ENCODE measurements at places on chromosomes 11 and 22.

DNA sequence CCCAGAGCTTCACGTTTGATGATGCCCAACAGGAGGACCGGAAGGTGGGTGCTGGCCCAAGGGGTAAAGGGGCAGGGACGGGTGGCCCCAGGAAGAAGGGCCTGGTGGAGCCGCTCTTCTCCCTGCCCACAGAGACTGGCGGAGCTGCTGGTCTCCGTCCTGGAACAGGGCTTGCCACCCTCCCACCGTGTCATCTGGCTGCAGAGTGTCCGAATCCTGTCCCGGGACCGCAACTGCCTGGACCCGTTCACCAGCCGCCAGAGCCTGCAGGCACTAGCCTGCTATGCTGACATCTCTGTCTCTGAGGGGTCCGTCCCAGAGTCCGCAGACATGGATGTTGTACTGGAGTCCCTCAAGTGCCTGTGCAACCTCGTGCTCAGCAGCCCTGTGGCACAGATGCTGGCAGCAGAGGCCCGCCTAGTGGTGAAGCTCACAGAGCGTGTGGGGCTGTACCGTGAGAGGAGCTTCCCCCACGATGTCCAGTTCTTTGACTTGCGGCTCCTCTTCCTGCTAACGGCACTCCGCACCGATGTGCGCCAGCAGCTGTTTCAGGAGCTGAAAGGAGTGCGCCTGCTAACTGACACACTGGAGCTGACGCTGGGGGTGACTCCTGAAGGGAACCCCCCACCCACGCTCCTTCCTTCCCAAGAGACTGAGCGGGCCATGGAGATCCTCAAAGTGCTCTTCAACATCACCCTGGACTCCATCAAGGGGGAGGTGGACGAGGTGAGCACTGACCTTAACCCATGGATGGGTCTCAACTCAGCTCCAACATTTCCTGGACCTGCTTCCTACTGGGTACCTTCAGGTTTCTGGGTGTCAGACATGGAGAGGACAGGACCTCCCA lies 2.0 kb downstream of the RIC8A start:
- DNase-seq: peak; percentile 40

GRCh38 chr11:1082346-1082727 lies 7.7 kb downstream of the MUC2 start:
- no peak for DNase-seq

GRCh38 chr11:95296621-95297025 lies 65.6 kb upstream of the SESN3 start:
- DNase-seq: peak; percentile 89

DNA sequence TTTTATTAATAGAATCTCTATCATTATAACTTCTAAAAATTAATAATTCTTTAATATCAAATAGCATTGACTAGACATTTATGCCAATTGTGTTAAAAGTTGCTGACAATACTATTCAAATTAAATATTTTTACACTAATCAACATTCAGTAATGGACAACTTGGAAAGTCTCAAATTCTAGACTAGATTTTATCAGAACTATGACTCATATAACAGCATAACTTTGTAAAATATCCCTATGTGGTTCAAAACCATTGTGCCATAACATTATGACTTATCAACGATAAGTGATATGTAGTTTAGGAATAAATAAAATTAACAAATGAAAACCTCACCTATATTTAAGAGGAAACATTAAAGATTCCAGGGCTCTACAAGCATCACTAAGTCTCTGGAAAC lies 291.8 kb downstream of the SBF2 start:
- no peak for DNase-seq

DNA sequence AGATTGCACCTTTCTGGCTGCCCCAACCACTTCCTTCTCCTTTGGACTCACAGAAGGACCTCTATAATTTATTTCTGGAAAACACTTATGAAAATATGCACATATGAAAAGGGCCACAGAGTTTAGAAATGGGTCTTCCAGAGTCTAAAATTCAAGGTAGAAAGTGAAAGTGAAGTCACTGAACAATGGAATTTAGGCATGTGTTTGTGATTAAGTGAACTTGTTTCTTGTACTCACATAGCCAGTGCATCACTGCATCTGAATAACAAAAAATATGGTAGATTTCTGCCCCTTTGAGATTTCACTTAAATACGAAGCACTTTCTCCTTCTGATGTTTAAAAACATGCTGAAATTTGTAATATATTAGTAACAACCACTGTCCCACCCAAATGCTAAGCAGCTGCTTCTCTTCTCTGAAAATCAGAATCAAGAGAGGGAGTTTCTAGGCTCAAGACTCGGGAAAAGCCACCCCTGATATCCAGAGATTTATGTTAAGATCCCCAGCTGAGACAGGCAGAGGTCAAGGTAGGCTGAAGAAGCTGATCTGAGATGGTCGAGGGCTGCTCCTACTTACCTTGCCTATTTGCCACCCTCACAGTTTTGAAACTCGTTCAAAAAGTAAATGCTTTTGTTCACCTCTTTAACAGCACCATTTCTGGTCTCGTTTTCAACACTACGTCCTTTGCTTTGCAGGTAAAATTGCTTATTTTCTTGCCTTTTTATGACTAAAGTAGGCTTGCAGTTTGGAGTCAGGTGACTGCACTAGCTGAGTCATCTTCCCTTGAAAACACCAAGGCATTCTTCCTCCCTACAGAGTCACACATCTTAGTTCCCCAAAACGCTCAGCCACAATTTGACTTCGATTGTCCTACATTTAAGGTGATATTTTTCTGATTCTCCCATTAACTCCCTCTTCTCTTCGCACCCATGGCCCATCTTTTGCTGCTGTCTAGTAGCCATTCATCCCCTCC lies at the start of gene XKR3:
XKR3 (minus strand) TSS at position 696 of the 972 bp plus-strand sequence. CDS start 17,338 bp downstream, outside the sequence.
- DNase-seq: peak; percentile 62

DNA sequence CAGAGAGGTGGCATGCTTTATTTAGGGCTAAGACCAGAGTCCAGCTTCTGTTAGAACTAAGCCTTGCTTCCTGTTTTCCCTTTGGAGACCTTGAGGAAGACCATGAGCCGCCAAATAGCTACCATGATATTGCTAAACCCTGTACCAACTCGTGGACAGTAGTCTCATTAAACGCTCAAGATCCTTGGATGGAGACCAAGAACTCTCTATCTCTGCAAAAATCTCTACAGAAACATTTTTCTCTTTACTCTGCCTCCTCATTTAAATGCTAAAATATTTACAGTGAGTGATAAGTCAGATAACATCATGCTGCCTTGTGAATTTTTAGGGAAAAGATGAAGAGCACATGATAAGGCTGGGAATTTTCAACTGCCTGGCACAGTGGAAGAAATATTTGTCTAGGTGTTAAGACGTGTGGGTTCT lies 197.8 kb downstream of the MAML2 start:
- DNase-seq: peak; percentile 46

GRCh38 chr11:63892228-63892627 lies 24.7 kb downstream of the RCOR2 start:
- peak; percentile 61 for DNase-seq

GRCh38 chr22:40410272-40410671 lies 39.9 kb downstream of the SGSM3 start:
- DNase-seq: no peak

- peak; percentile 89 for DNase-seq
Measured at GRCh38 chr11:77142091-77142975, 14.3 kb downstream of the MYO7A start.

GRCh38 chr11:9613118-9613829 lies 39.8 kb downstream of the WEE1 start:
- DNase-seq: peak; percentile 85

DNA sequence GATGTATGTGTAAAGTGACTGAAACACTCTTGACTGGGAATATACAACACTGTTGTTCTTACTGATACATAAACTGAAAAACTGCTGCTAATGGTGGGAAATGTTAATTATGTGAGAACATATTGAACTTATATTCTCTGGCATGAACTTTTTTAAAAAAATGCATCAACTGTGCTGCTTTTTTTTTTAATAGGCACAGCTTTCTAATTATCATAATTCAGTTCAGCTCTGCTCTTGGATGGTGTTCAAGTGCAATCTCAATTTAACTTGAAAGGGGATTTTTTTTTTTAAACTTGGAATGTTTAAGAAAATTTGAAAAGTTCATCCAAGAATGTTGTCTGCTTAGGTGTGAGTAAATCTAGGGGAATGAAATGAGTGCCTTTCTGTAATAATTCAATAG lies 5.2 kb downstream of the TEAD1 start:
- no peak for DNase-seq

- no peak for DNase-seq
Measured at GRCh38 chr22:37379722-37380121, 47.6 kb downstream of the ELFN2 start.

DNA sequence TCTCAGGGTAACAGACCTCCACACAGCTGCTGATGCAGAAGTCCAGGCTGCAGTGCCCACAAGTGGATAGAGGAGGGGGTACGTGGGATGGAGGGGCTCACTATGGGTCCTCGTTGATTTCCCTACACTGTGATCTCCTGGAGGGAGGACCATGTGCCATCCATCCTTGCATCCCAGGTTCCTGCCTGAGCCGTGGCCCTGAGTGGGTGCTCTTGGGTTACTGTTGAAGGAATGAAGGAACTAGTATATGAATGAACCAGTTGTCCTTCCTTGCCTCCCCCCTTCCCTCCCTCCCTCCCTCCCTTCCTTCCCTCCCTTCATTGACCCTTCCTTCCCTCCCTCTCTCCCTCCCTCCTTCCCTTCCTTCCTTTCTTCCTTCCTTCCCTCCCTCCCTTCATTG lies 15.4 kb downstream of the APOBEC3B start:
- DNase-seq: no peak

DNA sequence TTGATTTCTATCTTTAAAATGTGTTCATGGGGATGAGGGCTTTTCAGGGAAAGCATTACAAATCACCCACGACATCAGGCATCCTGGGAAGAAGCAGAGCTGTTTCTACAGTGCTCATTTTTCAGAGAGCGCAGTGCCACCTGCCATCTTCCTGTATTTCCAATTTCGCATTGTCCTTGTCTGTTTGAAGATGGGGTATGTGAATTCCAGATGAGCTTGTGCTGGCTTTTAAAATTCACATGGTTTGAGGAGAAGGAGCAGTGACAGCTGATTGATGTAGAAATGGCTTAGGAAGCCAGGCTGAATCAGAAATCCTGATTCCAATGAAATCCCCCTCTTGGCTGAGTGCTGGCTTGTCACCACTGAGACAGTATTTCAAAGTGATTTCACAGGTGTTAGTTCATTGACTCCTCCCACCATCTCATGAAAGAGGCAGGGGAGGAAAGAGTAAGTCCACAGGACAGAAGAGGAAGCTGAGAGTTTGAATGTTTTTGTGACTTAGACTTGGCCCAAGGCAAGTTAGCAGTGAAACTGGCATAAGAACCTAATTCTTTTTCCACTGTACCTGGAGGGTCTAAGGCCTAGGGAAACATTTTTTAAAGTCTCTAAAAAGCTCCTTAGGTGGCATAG lies 344.6 kb upstream of the C11orf87 start:
- peak; percentile 21 for DNase-seq

GRCh38 chr11:7421136-7421535 lies 64.2 kb upstream of the OLFML1 start:
- DNase-seq: no peak

- no peak for DNase-seq
Measured at GRCh38 chr11:44997566-44997965, 46.9 kb upstream of the TP53I11 start.

DNA sequence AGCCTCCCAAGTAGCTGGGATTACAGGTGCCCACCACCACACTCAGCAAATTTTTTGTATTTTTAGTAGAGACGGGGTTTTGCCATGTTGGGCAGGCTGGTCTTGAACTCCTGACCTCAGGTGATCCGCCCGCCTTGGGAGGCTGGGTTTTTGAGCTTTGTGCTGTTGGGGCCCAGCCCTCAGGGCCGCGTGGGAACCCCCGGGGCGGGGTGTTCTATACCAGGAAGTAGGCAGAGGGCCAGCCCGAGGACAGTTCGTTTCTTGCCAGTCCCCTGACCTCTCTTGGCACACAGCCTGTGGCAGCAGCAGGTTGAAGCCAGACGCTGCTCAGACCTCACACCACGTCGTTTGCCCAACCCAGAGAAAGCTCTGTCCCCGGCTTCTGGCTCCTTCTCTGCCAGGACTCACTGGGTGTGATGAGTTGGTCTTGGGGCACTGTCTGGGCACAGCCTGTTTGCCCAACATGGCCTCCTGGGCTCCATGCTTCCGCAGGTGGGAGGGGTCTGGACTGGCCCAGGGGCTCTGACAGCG lies 24.9 kb upstream of the CHKA start:
- peak; percentile 34 for DNase-seq

DNA sequence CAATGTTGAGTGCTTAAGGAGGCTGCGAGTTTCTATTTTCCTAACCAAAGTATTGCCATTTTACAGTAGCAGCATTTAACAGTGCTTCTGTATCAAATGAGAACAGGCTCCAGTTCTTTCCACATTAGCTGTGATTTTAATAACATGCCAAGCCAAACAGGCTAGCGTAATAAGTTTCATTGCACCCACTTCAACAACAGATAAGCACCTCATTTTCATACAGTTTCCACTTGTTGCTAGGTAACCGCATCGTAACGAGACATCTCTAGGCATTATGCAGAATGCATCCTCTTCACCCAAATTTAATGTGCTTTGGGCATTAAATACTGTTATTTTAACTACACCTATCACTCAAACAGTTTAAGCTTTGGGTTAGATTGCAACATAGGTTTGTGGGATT lies 79.0 kb downstream of the CADM1 start:
- no peak for DNase-seq

DNA sequence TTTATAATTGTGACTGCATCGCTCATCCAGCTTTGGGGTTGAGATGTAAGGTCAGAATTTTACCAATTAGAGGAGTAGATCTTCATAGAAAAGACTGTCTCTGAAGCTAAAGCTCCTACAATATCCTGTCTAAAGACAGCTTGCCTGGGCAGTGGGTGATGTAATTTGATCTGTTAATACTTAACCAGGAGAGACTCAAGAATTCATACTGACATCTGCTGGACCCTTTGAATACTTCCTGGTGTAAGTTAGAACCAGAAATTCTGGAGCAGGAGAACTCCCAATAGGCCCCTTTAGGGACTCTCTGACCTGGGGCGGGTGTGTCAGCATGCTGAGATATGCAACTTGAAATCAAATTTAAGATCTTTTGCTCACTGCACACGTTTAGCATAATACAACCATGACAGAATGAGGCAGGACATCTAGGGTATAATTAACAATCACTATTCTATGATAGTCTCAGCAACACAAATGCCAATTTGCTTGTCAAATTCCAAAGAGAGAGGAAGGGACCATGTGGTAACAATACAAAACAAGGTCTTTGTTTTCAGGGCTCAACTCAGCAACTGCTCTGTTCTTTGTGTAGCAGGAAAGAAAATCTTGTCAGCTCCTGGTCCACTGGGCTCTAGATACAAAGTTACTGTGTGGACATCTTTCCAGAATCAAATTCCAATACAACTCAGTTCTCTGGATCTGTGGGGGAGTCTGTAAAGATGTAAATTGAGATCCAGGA lies 143.9 kb downstream of the INSC start:
- peak; percentile 10 for DNase-seq

GRCh38 chr11:122751292-122752070 lies 86.8 kb upstream of the CRTAM start:
- peak; percentile 33 for DNase-seq

- no peak for DNase-seq
Measured at GRCh38 chr11:55793321-55793720, 2.0 kb upstream of the OR5D14 start.

GRCh38 chr11:112623057-112623456 lies 338.2 kb upstream of the NCAM1 start:
- peak; percentile 55 for DNase-seq

Data from MV-4-11 (cell line).